Activated T-cell treated with anti-CD3 and anti-CD28 coated beads for 24 hours (primary cell): ENCODE measurements at places on chromosomes 1 and 21.

DNA sequence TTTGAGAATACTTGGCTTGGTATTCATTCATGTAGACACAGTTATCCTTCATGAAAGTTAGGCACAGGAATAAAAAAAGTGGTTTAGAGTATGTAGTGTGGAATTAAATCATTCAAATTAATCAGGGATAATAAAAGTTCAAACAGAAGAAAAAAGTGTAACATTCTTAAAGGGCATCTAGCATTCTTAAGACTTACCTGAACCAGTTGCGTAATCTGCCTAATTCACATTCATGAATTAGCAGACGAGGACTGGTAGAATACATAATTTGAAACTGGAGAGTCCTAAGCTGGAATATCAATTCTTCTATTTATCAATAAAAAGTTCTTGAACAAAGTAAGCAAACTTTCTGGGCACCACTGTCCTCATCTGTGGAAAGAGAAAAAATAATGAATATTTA, 157.0 kb upstream of the DEPDC1 start:
- DNase-seq, result no peak

DNA sequence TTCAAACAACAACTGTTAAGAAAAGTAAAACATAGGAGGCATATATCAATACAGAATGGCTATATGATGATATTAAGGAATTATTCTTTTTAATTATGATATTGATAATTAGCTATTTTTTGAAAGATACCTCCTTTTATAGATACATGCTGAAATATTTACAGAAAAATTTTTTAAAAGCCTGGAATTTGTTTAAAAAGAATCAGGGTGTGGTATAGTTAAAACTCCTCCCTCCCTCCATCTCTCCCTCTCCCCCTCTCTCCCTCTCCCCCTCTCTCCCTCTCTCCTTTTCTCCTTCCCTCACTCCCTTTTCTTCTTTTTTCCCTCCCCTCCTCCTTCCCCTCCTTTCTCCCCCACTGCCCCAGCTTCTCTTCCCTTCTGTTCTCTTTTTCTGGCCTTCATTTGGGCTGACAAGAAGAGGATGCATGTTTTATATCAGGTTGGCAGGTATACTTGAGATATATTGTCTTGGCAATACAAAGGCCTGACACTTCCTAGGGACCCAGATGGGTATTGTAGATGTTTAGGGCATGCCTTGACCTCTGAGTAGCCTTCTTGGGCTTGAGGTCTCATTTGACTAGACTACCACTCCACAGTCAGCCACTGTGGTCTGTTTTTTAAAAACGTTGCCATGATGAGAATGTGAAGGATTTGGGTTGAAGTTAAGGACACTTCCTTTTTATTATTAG, 124.5 kb downstream of the FGGY start:
- DNase-seq, result no peak

DNA sequence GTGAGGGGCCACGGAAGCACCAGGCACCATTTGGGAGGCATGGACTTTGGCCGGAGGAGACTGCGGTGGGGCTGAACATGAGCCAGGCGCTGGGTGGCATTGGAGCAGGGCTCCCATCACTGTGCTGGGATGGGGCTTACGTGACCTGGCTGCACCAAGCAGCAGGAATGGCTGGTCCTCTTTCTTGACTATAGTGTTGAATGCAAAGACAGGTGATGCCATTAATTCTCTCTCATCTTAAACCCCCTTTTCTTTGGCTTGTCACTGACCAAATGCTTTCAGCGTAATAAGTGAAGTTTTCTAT, 447.9 kb downstream of the CAMTA1 start:
- no peak for DNase-seq

DNA sequence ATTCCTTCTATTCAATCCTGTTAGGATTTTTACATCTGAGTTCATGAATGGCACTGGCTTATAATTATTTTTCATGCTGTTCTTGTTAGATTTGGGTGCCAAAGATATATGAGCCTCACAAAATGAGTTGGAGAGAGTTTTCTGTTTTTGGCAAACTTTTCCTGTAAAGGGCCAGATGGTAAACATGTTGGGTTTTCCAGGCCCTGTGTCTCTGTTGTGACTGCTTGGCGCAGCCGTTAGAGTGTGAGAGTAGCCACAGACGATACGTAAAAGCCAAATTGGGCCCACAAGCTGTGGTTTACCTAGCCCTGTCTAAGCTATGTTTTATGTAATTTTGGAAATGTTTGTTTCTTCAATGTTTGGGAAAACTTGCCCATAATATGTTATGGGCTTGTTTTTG, 15.6 kb upstream of the CA6 start:
- no peak for DNase-seq

GRCh38 chr1:113782406-113782805, 23.1 kb upstream of the PHTF1 start:
- DNase-seq, result no peak

GRCh38 chr1:21537511-21537931, 28.3 kb downstream of the ALPL start:
- no peak for DNase-seq
